ENCODE measurements at places on chromosomes 2 and 18. TPM values are rescaled to one million over a fixed set of nuclear protein-coding genes. Genes with fewer than 3 reads are reported as not detected.

DNA sequence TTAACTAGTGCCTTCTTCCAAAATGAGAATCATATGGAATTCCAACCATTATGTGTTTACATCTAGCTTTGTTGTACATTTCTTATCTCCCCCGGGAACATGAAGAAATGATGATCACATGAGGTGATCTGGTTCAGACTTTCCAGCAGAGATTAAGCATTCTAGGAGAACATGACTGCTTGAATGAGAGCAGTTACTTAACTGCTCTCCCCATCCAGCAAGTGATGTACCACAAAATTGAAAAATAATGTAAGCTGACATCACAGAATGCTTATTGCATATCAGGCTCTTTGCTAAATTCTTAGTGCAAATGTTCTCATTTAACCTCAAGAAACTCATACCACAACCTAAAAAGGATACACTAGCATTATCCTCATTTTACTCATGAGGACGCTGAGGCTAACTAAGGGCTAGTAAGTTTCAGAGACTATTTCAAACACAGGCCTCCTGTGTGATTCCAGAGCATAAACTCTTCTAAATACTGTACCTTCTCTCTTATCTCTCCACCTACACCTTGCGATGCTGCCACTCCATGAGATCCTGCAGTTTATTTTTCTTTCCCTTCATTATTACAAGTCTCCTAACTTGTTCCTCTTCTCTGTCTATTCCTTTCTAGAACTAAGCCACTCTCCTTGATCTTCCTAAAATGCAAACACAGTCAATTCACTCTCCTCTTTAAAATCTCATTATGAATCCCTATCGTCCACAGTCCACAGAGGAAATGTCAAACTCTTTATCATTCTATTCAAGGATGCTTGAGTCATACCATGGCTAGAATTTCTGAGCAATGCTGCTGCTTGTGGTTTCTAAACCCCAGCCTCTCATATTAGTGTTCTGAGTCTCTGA, 1224.8 kb upstream of the ZEB2 start:
- no peak overlapping the region for H3K4me3 ChIP-seq
- H3K4me1 ChIP-seq: no peaks in the 10 kb centered on the region
- no peaks in the 10 kb centered on the region for H3K36me3 ChIP-seq
- H3K27ac ChIP-seq: no peak overlapping the region
- no peaks in the 10 kb centered on the region for H3K27me3 ChIP-seq

- H3K4me3 ChIP-seq: no peak overlapping the region
- peaks cover 28% of the 10 kb centered on the region for H3K4me1 ChIP-seq
- no peaks in the 10 kb centered on the region for H3K27me3 ChIP-seq
- H3K36me3 ChIP-seq: no peaks in the 10 kb centered on the region
Measured at GRCh38 chr2:223937535-223937934, 7.6 kb downstream of the WDFY1 start.

- H3K27me3 ChIP-seq: no peaks in the 10 kb centered on the region
- DNase-seq: no peak
- no peaks in the 10 kb centered on the region for H3K36me3 ChIP-seq
- H3K27ac ChIP-seq: no peak overlapping the region
- H3K4me1 ChIP-seq: no peaks in the 10 kb centered on the region
- H3K4me3 ChIP-seq: no peak overlapping the region
Measured at GRCh38 chr2:236529606-236530005, 40.0 kb upstream of the ACKR3 start.

GRCh38 chr2:198238429-198238828, 434.0 kb downstream of the PLCL1 start:
- no peaks in the 10 kb centered on the region for H3K36me3 ChIP-seq
- no peaks in the 10 kb centered on the region for H3K27me3 ChIP-seq
- no peak overlapping the region for H3K27ac ChIP-seq
- H3K4me3 ChIP-seq: no peak overlapping the region
- no peaks in the 10 kb centered on the region for H3K4me1 ChIP-seq

- no peaks in the 10 kb centered on the region for H3K4me1 ChIP-seq
- H3K4me3 ChIP-seq: no peak overlapping the region
- no peak overlapping the region for H3K27ac ChIP-seq
- H3K27me3 ChIP-seq: no peaks in the 10 kb centered on the region
- no peak for DNase-seq
- peaks cover 6% of the 10 kb centered on the region for H3K36me3 ChIP-seq
Measured at GRCh38 chr2:148764815-148765214, 110.2 kb upstream of the KIF5C start.

DNA sequence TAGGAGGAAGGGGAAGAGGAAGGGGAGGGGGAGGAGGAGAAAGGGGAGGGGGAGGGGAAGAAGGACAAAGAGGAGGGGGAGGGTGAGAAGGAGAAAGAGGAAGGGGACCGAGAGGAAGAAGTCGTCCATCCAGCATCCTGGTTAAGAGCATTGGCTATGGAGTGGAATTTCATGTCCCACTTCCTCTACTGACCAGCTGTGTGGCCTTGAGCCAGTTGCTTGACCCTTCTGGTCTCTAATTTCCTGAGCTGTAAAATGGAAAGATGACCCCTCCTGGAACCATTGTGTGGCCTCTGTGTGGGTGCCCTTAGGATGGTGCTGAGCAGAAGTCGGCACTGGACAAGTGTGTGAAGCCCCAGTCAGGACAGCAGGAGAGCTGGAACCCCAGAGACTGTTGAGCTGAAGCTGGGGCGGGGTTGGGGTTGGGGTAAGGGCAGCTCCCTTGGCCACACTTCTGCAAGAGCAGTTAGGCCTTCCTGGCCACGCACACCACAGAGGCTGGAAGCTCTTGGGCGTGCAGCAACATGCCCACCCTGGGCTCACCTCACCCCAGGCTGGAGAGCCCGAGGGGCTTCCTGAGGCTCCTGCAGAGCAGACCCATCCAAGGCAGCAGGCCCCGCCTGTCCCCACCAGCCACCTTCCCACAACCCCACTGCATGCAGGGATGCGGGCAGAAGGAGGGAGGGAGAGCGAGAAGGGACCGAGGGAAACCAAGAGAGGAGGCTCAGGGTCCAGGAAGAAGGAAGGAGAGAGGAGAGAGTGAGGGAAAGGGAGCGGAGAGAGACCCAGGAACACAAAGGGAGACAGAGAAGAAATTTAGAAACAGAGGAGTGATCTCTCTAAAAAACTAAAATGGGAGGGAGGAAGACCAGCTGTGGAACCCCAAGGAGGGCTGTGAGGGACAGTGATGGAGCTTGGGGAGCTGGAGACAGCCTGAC, 16.2 kb downstream of the ADRA2B start:
- H3K36me3 ChIP-seq: no peaks in the 10 kb centered on the region
- DNase-seq: no peak
- no peaks in the 10 kb centered on the region for H3K27me3 ChIP-seq

Gene SGPP2
- 19.1 TPM for polyA plus RNA-seq

- H3K4me1 ChIP-seq: no peaks in the 10 kb centered on the region
- no peak overlapping the region for H3K4me3 ChIP-seq
- H3K27ac ChIP-seq: no peak overlapping the region
- H3K36me3 ChIP-seq: no peaks in the 10 kb centered on the region
Measured at GRCh38 chr18:27728659-27729058, 448.3 kb downstream of the CDH2 start.

GRCh38 chr18:55262021-55262560, 302.8 kb upstream of the CCDC68 start:
- no peaks in the 10 kb centered on the region for H3K4me1 ChIP-seq
- no peak for DNase-seq
- H3K4me3 ChIP-seq: no peak overlapping the region
- no peak overlapping the region for H3K27ac ChIP-seq
- no peaks in the 10 kb centered on the region for H3K36me3 ChIP-seq

DNA sequence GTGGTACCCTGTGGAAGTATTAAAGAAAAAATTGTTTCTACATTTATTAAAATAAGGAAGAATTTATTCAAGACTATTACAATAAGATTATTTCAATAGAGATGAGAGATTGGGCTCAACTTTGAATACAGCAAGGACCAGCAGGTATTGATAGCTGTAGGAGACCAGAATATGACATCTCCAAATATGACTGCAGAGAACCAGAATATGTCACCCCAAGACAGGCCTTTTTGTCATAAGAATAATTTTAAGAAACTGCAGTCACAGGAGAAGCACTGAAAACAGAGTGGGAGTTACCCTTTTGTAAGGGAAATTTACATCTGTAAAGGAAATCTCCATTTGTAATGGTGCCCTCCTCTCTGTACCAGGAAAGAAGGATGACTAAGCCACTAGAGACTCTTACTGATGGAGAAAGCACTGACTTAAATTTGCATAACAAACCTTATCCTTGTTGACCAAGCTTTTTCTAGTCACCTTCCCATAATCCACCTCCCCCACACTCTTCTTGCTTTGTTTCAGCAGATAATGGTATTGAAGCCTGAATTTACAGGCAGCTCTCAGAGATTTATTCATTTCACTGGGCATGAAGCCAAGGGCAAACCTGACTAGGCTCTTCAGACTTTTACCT, 145.1 kb upstream of the RMP24 start:
- no peak for DNase-seq
- H3K4me3 ChIP-seq: no peak overlapping the region
- no peak overlapping the region for H3K27ac ChIP-seq
- H3K4me1 ChIP-seq: no peaks in the 10 kb centered on the region
- H3K27me3 ChIP-seq: no peaks in the 10 kb centered on the region

- no peak for DNase-seq
- H3K27ac ChIP-seq: no peak overlapping the region
- H3K4me3 ChIP-seq: no peak overlapping the region
- H3K36me3 ChIP-seq: no peaks in the 10 kb centered on the region
- H3K27me3 ChIP-seq: no peaks in the 10 kb centered on the region
- H3K4me1 ChIP-seq: no peaks in the 10 kb centered on the region
Measured at GRCh38 chr2:116416731-116417377, 1397.6 kb upstream of the DDX18 start.

DNA sequence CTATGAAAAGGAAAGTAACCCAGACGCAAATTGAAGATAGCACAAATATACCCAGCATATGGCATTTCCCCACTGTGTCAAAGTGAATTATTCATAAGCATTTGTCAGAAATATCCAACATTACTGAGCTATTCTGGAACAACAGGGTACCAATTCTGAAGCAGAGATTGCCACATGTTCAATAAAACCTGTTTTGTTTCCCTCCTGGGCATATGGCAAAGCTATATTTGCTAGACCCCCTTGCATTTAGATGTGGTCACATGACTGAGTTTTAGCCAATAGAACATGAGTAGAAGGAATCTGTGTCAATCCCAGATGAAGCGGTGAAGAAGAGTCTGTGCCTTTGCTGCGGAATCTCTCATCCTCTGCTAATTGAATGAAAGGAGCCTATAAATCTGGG, 296.4 kb upstream of the DLGAP1 start:
- H3K4me3 ChIP-seq: no peak overlapping the region
- H3K36me3 ChIP-seq: no peaks in the 10 kb centered on the region
- H3K27ac ChIP-seq: no peak overlapping the region
- H3K4me1 ChIP-seq: no peaks in the 10 kb centered on the region
- H3K27me3 ChIP-seq: no peaks in the 10 kb centered on the region
- no peak for DNase-seq

DNA sequence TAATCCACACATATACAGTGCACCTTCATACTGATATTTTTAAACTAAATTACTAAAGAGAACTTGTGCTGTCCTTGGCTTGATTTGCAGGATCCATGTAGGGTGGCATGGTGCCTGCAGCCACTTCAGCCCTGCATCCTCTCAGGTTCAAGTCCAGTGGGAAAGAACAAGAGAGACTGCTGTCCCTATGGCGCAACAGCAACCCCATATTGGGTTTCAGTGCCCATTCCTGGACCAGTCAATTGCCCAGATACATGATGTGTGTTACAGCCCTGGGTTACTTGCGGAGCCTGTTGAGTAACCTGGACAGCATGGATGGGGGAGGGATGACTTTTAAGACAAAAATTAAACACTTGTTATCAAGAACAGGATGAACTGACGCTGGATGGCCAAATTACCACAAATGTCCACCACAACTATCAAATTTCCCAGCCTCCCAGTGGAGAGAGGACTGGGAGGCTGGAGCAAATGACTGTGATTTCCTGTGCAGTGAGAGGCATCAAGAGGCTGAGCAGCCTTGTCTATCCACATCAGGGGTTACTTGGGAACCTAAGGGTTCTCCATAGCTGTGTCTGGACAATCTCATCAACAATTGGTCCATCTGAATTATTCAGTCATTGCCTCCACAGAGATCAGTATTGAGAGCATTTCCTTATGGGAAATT, 162.0 kb downstream of the CAPN13 start:
- H3K36me3 ChIP-seq: peaks cover 3% of the 10 kb centered on the region
- no peak overlapping the region for H3K4me3 ChIP-seq
- DNase-seq: no peak
- no peaks in the 10 kb centered on the region for H3K27me3 ChIP-seq
- peaks cover 5% of the 10 kb centered on the region for H3K4me1 ChIP-seq

- H3K36me3 ChIP-seq: no peaks in the 10 kb centered on the region
- H3K27ac ChIP-seq: no peak overlapping the region
- H3K4me1 ChIP-seq: no peaks in the 10 kb centered on the region
Measured at GRCh38 chr2:182349268-182349667, 77.6 kb downstream of the PDE1A start.

GRCh38 chr2:120700659-120701058, 35.0 kb upstream of the GLI2 start:
- H3K4me1 ChIP-seq: no peaks in the 10 kb centered on the region
- no peaks in the 10 kb centered on the region for H3K27me3 ChIP-seq
- no peak for DNase-seq

Gene TRIM54
- 5.4 TPM for polyA plus RNA-seq

Gene PPP1R1C
- 0.33 TPM for polyA plus RNA-seq

- no peak overlapping the region for H3K27ac ChIP-seq
- H3K27me3 ChIP-seq: no peaks in the 10 kb centered on the region
- H3K4me1 ChIP-seq: no peaks in the 10 kb centered on the region
- H3K36me3 ChIP-seq: no peaks in the 10 kb centered on the region
Measured at GRCh38 chr18:45201489-45201888, 413.8 kb upstream of the SLC14A2 start.

DNA sequence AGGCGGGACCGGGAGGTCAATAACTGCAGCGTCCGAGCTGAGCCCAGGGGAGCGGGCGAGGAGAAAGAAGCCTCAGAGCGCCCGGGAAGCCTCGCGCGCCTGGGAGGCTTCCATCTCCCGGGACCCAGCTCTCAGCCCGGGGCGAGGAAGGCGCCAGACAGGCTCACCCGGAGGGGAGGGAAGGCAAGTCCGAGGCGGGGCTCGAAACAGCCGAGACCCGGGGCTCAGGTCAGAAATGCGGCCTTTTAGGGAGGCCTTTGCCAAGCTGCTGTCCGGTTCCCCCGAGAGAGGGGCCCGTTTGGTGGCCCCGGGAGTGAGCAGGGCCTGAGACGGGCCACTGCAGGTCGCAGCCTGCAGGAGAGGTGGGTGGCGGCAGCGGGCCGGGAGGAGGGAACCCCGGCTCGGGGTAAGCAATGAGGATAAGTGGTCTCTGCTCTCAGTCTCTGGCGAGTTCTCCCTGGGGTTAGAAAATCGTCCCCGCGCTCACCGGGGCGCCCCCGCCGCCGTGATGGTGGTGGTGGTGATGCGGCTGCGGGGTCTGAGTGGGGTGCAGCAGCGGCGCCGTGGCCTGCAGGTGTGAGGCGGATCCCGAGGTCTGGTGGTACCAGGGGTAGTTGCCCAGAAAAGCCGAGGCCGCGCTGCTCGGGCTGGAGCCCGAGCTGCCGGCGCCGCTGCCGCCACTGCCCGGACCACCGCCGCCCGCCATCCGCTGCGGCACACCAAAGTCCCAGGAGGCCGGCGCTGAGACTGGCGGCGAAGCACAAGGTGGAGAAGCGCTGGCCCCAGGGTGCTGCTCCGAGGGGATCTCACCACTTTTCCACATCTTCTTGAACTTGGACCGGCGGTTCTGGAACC, 2.4 kb downstream of the DLX2 start:
- H3K4me3 ChIP-seq: peak overlapping the region; percentile 16
- peaks cover 100% of the 10 kb centered on the region for H3K27me3 ChIP-seq
- no peak for DNase-seq
- peaks cover 9% of the 10 kb centered on the region for H3K4me1 ChIP-seq
- H3K36me3 ChIP-seq: no peaks in the 10 kb centered on the region
